ENCODE measurements at places on chromosomes 3 and 15.
A peak's percentile ranks its signal among the peaks of the same experiment; 100 is the strongest.

- DNase-seq: no peak
Observed at GRCh38 chr15:56672721-56673120, 60.6 kb downstream of the ZNF280D start.

- DNase-seq: no peak
Observed at GRCh38 chr3:59450946-59451763, 401.3 kb upstream of the CFAP20DC start.

- DNase-seq: no peak
Observed at GRCh38 chr3:29004885-29005599, 275.8 kb upstream of the RBMS3 start.

- peak; percentile 83 for DNase-seq
Observed at GRCh38 chr15:100721758-100722550, 119.6 kb downstream of the ASB7 start.

GRCh38 chr15:22968366-22968765, 11.8 kb downstream of the CYFIP1 start:
- no peak for DNase-seq

DNA sequence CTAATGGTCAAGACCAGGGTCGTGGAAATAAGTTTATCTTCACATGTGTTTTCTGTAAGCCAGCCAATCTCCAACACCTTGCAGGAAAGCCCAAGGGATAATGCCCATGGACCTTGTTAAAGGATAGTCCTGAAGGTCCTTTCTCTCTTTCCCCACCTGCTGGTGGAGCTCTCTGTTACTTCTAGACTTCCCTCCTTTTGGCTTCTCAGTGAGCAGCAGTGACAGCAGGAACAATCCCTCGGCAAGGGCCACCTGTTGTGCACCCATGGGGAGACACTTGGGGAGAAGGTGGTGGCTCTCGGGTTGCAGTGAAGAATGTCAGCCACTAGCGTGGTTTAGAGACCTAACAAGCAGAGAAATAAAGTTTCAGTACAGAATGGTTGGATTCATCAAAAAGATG, 84.0 kb upstream of the OSBPL11 start:
- DNase-seq: no peak

GRCh38 chr3:9581742-9582141, 28.1 kb upstream of the LHFPL4 start:
- no peak for DNase-seq

- DNase-seq: no peak
Observed at GRCh38 chr3:72487946-72488737, 360.1 kb downstream of the SHQ1 start.

DNA sequence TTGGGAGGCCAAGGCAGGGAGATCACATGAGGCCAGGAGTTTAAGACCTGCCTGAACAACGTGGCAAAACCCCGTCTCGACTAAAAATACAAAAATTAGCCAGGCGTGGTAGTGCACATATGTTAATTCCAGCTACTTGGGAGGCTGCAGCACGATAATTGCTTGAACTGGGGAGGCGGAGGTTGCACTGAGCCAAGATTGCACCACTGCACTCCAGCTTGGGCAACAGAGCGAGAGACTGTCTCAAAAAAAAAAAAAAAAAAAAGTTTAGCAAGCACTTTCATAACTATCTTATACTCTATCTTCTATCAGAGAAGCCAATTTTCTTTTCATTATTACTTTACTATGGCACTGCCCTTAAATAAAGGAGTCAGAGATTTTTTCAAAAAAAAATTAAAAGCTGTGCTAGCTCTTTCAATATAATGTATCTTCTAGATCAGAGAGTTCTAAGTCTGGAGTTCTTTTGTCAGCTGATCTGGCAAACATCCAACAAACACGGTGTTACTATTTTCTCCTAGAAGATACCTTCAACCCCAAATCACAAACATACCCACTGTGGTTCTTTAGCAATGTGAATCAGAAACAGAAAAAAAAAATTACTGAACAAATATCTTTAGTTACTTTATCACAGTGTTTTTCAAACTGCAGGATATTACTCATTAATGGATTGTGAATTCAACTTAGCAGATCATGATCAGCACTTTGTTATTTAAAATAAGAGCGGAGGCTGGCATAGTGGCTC, 3.0 kb downstream of the ZNF770 start:
- no peak for DNase-seq

- no peak for DNase-seq
Observed at GRCh38 chr3:50651920-50652529, 22.7 kb upstream of the DOCK3 start.

DNA sequence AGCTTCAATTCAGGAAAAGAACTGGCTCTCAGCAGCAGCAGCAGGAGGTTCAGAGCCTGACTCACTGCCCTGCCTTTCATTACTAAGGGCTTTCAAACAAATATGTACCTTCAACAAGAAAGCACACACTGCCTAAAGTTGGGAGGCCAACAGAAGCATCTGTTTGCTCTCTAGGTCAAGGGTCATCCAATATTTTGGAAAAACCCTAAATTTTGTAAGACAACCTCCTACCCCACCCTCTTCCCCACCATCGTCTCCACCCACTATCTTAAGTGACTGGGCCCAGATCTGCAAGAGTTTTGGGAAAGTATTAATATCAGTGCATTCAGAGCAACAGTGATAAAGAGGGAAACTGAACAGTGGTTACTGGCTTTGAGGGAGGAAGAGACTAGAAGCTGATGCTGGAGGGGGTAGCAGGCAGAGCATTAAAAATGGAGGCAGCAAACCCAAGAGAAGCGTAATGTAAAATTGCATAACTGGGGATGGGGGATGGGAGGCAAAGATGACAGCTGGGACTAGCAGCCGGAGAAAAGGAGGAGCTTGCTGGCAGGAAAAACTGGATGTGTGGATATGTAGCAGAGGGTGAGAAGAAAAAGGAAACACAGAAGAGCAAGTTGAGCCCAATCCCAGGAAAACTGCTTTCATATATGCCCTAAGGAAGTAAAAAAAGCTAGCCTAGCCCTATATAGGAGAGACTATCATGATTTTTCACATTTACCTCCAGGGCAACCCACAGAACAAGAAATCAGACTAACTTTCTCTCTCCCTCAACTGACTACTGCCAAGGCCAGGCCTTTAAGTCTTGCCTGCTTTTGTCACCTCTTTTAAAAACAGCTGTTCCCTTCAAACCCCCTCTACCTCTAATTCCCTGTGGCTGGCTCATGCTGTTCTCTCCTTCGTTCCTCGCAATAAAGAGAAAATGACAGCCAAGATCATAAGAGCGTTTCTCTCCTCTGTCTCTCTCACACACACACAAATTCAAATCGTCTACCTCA, 31.4 kb downstream of the NPTN start:
- peak; percentile 76 for DNase-seq

DNA sequence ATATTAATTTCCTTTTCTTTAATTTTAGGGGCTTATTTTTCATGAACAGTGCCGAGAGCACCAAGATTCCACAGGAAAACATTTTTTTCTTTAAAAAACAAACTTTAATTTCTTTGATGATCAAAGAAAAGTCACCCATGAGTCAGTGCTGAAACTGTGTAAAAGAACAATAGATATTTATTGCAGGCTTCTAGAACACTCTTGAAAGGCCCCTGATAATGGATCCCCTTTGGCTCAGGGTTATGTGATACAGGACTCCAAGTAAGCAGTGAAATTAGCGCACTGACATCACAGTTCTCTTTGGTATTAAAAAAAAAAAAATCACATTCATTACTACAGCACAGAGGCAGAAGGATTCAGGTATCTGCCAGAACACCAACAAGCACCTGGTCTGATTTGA, 66.1 kb upstream of the MYZAP start:
- DNase-seq: no peak

- DNase-seq: no peak
Observed at GRCh38 chr3:184140436-184140835, 5.3 kb downstream of the EIF2B5 start.
